ENCODE measurements at places on chromosomes 2 and 18.

GRCh38 chr18:39620551-39621168, 2055.1 kb upstream of the CELF4 start:
- DNase-seq, result no peak

GRCh38 chr2:123370186-123370585, 654.9 kb upstream of the CNTNAP5 start:
- DNase-seq, result no peak

DNA sequence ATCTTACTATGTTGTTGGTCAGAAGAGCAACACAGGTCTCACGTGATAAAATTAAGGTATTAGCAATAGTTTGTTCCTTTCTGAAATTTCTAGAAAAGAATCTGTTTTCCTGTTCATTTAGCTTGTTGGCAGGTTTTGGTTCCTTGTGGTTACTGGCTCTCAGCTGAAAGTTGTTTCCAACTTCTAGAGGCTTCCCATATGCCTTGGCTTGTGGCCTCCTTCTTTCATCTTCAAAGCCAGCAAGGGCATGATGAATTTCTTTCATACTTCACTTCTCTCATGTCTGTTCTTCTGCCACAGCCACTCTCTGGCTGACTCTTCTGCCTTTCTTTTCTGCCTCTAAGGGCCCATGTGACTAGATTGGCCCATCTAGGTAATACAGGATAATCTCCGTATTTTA, 193.7 kb downstream of the TRIB2 start:
- no peak for DNase-seq

DNA sequence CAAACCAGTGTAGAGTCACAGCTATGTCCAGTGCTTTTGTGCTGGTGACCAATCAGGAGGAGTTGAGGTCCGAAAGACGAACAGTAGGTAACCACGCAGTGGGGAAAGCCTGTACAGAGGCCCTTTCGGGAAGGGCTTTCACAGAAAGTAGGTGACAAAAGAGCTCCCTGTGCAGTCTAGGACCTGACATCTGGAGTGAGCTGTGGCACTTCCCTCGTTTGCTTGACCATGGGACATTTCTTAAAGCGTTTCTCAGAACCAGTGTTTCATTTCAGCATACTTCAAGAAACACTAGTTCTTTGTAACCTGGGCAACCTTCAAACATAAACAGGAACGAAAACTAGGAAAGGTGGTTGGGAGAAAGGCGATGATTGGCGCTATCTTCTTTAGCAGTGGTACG, 55.7 kb upstream of the ITM2C start:
- no peak for DNase-seq

DNA sequence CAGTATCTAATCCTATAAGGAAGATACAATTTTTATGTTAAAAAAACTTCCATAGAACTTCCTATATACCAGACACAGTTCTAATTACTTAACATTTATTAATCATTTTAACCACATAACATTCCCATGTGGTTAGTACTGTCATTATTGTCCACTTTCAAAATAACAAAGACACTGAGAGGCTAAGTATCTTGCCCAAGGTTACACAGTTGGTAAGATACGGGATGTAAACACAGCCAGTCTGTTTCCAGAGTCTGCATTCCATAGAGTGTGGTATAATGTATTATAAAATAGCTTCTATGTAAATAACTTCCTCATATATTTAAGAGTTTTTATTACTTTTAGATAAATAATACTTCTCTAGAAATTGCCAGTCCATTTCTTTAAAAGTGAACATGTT, 383.3 kb upstream of the ETAA1 start:
- no peak for DNase-seq

DNA sequence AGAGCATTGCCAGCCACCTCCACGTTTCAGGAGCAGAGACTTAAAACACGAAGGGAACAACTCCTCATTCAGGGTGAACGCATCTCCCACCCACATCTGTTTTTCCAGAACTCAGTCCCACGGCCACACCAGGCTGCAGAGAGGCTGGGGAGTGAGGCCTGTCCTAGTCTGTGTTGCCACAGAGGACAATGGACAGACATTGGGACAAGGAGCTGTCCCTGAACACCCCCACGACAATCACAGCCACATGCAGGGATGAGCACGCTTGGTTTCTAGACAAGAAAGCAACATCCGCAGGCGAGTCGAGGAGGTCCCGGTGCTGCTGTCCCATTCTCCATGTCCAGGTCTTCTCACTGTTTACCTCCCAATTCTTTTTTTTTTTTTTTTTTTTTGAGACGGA, 167.4 kb downstream of the EIPR1 start:
- no peak for DNase-seq

DNA sequence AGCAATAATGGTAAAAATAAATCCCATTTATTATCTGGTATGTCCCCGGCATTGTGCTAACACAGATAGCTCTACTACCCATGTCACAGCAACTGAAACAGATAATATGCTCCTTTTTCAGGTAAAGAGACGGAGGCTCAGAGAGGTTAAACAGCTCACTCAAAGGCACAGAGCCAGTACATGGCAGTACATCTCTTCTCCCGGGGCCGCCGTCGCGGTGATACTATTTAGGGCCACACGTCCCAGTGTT, 693 bp upstream of the PDK1 start:
- DNase-seq, result no peak

DNA sequence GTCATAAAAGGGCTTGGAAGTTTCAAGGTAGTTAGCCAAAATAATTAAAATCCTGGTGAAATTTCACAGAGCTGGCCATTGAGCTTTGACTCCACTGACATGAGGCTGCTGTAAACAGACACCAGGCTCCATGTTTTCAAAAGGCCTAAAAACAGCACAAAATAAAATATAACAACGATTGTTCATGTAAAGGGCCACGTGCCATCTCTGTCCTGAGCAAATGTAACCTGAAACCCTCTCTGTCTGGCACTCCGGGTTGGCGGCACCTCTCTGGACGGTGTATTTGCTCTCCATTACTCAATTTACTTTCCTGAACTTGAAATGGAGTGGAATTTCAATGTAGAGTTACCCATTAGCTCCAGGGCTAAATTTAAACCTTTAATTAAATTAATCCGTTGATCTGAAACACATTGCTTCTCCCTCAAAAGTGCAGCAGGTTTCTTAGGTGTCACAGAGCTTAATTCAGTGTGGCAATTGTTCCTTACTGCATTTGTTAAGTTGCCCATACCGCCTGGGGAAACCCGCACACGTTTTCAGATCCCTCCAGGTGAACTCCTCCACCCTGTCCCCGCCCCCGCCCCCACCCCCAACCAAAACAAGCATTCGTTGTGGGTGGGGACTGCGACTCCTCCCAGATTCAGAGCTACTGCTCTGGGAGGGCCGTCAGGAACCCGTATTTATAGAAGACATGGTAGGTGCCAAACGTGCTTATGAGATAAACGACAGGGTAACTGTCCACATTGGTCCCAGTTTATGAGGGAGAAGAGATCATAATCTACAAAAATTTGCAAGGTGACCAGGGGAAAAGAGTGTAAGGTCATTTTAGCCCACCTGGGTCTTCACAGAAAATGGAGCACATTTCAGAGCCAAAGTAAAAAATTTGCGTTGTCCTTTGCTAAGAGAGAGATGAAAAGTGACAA, 1.2 kb upstream of the CABLES1 start:
- no peak for DNase-seq

- no peak for DNase-seq
These were observed 265.3 kb downstream of the RNF144A start for GRCh38 chr2:7182525-7182924.

DNA sequence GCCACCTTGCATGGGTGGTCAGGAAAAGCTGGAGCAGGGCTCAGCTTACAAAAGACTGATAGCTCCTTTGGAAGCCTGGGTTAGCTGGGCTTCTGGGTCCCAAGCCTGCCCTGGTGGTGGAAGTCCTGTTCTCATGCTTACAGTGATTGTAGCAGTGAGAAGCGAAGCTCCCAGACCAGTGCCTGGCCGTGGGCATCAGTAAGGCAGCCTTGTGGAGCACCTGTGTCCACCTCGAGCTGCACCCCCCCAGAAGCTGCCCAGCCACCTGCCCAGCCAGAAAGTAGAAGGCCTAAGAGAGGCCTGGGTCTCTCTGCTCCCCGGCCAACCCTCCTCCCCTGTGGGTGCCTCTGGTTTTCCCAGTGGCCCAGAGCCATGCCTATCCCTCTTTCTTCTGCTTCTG, 10.5 kb downstream of the GLI2 start:
- no peak for DNase-seq

DNA sequence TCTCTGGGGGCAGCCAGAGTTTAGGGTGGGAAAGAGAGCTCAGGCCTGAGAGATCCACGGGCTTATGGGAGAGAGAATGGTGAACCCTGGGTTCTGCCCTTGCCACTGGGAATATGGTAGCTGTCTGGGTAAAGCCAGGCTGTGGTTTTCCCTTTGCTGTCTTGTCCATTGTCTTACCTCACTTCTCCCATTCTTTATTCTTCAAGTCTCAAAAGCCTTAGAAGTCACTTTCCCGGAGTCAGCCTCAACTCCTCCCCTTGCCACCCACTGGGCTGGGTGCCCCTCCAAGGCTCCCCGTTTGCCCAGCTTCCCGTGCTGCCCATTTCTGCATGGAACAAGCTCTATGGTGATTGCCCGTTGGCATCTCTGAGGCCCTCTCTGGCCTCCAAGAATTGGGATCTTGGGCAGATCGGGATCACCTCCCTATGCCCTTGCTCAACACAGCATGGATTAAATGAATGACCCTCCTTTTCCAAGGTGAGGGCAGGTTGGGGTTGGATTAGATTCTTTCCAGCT, 228.2 kb downstream of the HAUS1 start:
- DNase-seq, result no peak

Data from forelimb muscle (tissue), 1 donor.